ENCODE measurements at places on chromosomes 12 and 14. TPM values are rescaled to one million over a fixed set of nuclear protein-coding genes. Genes with fewer than 3 reads are reported as not detected.

B4GALNT3 gene
- 0.80 TPM for total RNA-seq

PROX2 gene
- total RNA-seq, result not detected

RAPGEF3 gene
- 18.3 TPM for total RNA-seq

NTF3 gene
- total RNA-seq, result 0.71 TPM

SCFD1 gene
- 45.7 TPM for total RNA-seq

PAX9 gene
- 2.1 TPM for total RNA-seq

SAMD15 gene
- total RNA-seq, result 0.52 TPM

GALNT6 gene
- total RNA-seq, result 1.4 TPM

CPM gene
- 51.9 TPM for total RNA-seq

DNA sequence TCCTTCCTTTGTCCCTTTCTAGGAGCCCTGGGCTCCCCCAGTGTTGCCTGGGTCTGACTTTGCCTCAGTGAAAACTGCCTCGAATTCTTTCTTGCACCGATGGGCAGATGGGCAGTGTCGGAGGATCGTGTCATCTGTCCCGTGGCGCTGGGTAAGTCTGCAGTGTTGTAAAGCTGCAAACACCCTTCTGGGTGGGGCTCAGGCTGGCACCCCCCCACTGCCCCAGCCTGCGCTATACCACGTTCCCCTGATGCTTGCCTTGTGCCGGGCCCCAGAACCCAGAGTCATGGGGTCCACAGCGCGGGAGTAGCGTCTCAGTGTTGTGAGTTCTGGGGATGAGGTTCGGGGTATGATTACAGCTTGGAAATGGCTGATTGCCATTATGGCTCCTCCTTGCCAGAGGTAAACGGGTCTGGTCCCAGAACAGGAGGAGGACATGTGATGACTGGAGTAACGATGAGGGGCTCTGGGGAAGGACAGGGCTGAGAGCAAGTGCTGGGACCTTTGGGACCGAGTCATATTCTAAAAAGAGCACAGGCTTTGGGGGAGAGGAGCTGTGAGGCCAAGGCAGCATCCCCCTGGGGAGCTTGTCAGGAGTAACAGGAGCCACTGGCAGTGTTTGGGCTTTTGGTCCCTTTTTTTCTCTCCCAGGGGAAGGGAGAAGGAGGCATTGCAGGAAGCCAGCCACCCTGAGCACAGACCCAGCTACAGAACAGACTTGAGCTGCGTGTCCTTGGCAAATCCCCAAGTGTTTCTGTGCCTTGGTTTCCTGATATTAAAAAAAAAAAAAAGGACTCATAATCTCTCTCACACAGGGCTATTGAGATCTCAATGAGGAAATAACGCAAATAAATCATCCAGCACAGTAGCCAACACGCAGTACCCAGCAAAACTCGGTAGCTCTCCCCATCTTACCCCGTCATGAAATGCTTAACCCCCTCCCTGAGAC is 4.3 kb downstream of the RTL1 start:
- no peaks in the 10 kb centered on the region for H3K27me3 ChIP-seq
- H3K4me1 ChIP-seq, result peaks cover 25% of the 10 kb centered on the region
- no peak overlapping the region for H3K4me3 ChIP-seq
- DNase-seq, result peak; percentile 60
- H3K36me3 ChIP-seq, result no peaks in the 10 kb centered on the region

DNA sequence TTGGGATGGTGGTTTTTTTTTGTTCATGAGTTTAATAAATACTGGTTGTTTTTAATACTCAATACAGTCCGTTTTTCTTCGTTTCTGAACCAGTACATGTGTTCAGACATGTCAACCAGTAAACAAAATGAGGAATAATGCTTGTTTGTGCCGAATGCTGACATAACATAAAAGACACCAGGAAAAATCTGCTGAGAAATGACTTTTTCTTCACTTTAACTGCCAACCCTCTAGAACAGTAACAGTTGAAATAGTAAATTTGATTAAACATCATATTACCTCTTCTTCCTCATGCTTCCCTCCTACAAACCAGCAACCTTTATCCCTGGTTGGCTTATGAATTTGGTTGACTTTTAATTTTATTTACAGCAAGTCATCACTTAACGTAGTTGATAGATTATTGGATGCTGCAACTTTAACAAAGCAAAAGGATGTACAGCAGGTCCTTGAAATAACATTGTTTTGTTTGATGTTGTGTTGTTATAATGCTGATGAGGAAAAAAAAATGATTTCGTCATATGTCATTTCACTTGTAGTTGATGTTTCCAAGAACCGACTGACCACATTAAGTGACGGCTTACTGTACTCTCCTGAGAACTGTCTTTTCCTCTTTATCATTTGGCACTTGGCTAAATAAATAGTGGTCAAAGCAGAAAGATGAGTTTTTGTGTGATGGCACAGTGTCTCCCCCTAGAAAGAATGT is 340.5 kb downstream of the TMTC2 start:
- H3K27me3 ChIP-seq, result no peaks in the 10 kb centered on the region
- H3K4me1 ChIP-seq, result no peaks in the 10 kb centered on the region
- no peak for DNase-seq
- H3K4me3 ChIP-seq, result no peak overlapping the region

DNA sequence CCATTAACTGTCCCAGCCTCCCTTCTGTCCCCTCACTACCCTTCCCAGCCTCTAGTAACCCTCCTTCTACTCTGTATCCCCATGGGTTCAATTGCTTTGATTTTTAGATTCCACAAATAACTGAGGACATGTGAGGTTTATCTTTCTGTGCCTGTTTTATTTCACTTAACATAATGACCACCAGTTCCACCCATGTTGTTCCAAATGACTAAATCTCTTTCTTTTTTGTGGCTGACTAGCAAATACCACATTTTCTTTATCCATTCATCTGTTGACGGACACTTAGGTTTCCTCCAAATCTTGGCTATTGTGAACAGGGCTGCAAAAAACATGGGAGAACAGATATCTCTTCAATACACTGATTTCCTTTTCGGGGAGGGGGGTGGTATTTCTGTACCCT is 65.7 kb downstream of the PRKD1 start:
- no peaks in the 10 kb centered on the region for H3K27me3 ChIP-seq
- no peak for DNase-seq
- no peak overlapping the region for H3K27ac ChIP-seq
- no peaks in the 10 kb centered on the region for H3K4me1 ChIP-seq
- H3K4me3 ChIP-seq, result no peak overlapping the region
- no peaks in the 10 kb centered on the region for H3K36me3 ChIP-seq

DNA sequence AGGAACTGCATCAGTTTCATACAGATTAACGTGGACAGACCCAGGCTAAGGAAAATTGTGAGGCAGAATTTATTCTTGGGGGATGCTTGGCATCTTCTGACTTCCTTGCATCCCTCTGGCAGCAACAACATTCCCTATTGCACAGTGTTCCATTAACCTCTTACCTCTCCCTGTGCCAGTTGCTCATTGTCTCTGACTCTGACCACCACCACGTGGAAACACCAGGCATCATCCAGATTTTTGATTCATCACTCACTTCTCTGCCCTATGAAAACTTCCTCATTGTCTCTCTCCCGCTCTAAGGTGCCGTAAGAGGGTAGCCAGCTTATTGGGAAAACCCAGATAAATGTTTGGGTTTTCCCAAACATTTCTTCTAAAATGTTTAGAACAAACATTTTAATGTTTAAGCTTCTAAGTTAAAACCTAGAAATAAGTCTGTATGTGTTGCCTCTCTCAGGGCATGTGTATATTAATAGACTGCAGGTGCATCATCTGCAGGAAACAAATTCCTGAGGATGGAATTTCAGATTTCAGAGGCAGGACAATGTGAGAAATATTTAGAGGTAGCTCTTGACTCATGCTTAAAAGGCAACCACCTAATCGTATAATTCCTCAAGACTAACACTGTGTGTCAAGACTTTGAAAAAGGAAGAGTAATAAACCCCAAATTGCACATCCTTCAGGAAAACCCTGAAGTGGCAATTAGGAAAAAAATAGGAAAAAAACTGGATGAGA is 64.5 kb upstream of the SLC35F4 start:
- H3K27me3 ChIP-seq, result no peaks in the 10 kb centered on the region
- H3K4me3 ChIP-seq, result no peak overlapping the region
- H3K36me3 ChIP-seq, result no peaks in the 10 kb centered on the region
- no peak overlapping the region for H3K27ac ChIP-seq
- DNase-seq, result no peak

- H3K27me3 ChIP-seq, result no peaks in the 10 kb centered on the region
- no peaks in the 10 kb centered on the region for H3K4me1 ChIP-seq
- no peak for DNase-seq
- no peaks in the 10 kb centered on the region for H3K36me3 ChIP-seq
Measured at GRCh38 chr14:93683226-93683625, 105.1 kb downstream of the PRIMA1 start.

GRCh38 chr14:25095736-25096437 is 45.9 kb upstream of the STXBP6 start:
- H3K4me1 ChIP-seq, result no peaks in the 10 kb centered on the region
- H3K36me3 ChIP-seq, result no peaks in the 10 kb centered on the region
- DNase-seq, result no peak
- H3K4me3 ChIP-seq, result no peak overlapping the region
- no peak overlapping the region for H3K27ac ChIP-seq

- no peak overlapping the region for H3K27ac ChIP-seq
- H3K36me3 ChIP-seq, result no peaks in the 10 kb centered on the region
- H3K4me1 ChIP-seq, result peaks cover 6% of the 10 kb centered on the region
- H3K4me3 ChIP-seq, result no peak overlapping the region
- H3K27me3 ChIP-seq, result no peaks in the 10 kb centered on the region
- DNase-seq, result no peak
Measured at GRCh38 chr14:81311778-81312177, 88.3 kb downstream of the STON2 start.

DNA sequence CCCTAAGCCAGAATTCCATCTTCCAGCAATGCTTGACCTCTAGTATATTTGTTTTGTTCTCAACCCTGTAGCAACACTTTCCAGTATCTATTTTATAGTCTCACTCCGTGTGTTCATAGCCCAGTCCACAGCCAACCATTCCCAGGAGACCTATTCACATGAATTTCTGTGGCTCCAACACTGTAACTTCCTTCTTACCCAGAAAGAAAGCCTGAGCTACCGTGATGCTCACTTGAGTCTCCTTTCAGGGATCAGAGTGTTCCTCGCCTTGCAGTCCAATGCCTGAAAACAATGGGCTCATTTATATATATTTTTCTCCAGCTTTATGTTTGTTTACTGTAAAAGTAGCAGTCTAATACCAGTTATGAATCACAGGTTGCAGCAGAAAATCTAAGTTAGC is 645.0 kb upstream of the NOVA1 start:
- no peaks in the 10 kb centered on the region for H3K4me1 ChIP-seq
- H3K27ac ChIP-seq, result no peak overlapping the region
- H3K36me3 ChIP-seq, result no peaks in the 10 kb centered on the region

DNA sequence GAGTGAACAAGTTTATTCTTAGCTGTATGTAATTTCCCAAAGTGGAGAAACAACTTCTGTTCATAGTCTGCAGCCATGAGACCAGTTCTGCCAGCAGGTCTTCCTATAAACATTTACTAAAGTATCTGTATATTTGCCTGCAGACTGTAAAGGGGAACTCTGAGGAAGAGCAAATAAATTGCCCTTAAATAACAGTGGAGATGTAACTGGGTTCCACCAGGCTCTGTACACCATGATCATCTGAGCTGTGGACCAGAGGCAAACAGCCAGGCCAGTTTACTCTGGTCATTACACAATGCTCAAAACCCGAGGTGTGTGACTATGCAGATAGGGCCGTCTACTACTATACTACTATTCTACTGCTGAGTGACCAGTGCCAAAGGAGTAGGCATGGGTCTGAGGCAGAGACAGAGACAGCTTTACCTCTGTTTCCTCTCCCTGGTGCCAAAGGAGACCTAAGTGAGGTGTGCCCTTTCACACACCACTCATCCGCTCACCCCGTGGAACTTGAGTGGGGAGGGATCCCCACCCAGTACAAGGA is 21.1 kb upstream of the CERS5 start:
- H3K27ac ChIP-seq, result peak overlapping the region; percentile 45
- peaks cover 24% of the 10 kb centered on the region for H3K4me1 ChIP-seq
- H3K27me3 ChIP-seq, result no peaks in the 10 kb centered on the region
- no peak overlapping the region for H3K4me3 ChIP-seq

All from esophagus muscularis mucosa (tissue), 4 donors.